Activated T-helper 1 cell treated with anti-CD3 and anti-CD28 coated beads, Interleukin-2, amount 50 U/mL, for 16 hours (primary cell): ENCODE measurements at places on chromosomes 1 and 21.

DNA sequence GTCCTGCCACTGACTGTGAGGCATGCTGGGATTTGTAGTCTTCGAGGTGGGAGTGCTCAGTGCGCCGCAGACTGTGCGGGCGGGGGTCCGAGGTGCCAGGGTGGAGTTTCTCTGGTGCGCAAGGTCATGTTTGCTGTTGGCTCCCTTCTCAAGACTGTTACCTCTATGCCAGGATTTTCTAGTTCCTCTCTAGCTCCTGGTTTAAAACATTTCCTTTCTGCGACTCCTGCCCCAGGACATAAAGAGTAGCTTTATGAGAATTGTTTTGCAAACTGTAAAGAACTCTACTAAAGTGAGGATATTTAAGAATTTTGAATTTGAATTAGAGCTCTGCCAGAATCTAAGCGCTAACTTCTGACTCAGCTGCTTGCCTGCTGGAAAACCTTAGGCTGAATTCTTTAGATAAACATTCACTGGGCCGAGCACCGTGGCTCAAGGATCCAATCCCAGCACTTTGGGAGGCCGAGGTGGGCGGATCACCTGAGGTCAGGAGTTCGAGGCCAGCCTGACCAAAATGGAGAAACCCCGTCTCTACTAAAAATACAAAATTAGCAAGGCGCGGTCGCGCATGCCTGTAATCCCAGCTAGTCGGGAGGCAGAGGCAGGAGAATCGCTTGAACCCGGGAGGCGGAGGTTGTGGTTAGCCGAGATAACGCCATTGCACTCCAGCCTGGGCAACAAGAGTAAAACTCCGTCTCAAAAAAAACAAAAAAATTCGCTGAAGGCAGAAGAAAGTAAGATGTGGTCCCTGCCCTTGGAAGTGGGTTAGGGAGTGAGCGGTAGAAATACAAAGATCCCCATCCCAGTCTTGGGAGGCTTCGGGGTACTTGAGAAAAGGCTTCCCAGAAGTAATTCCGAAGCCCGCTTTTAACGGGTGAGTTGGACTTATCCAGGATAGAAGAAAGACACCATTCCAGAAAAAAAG lies 992 bp upstream of the USP48 start:
- DNase-seq = no peak

GRCh38 chr21:42721341-42721824 lies 68.0 kb downstream of the PDE9A start:
- no peak for DNase-seq

GRCh38 chr1:96388421-96389310 lies 332.9 kb upstream of the PTBP2 start:
- DNase-seq = no peak

DNA sequence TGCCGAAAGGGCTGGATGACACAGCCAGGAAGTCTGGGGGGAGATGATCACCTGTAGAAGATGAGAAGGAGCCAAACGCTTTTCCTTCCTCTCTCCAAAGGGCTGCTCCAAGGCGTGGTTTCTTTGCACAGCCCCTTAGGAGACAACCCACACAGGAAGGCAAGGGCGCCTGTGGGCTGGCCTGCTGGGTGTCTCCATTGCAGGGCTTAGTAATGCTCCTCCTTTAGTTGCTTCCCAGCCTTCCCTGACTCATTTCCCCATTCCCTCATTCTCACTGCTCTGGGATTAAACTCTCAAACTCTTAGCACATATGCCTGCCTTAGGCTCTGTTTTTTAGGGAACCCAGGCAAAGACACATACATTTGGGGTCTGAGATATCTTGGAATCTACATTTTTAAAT lies 1.7 kb upstream of the CLCA1 start:
- no peak for DNase-seq

DNA sequence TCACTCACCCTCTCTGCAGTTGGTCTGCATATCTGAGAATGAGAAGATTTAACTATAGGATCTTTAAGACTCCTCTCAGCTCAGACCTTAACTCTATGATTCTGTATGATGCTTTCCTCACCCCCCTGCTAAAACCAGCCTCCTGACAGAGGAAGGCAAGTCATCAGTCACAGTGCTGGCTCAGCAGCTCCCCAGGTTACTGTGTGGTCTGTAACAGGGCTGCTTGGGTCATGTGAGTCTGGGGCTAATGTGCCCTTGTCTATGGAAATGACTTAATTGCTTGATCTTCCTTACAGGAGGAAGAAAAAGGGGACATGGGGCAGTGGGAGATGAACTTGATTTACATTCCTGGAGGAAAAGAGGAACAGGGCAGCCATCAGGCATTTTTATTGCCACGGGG lies 625.6 kb downstream of the PTPRU start:
- DNase-seq = no peak

GRCh38 chr1:6485168-6486101 lies 6.0 kb downstream of the PLEKHG5 start:
- DNase-seq = no peak

- no peak for DNase-seq
These were observed 6.8 kb upstream of the DPH2 start for GRCh38 chr1:43963006-43963405.

- DNase-seq = no peak
These were observed 241.3 kb downstream of the KCNT2 start for GRCh38 chr1:196366817-196367495.

- no peak for DNase-seq
These were observed 17.3 kb downstream of the SFPQ start for GRCh38 chr1:35175602-35176001.

DNA sequence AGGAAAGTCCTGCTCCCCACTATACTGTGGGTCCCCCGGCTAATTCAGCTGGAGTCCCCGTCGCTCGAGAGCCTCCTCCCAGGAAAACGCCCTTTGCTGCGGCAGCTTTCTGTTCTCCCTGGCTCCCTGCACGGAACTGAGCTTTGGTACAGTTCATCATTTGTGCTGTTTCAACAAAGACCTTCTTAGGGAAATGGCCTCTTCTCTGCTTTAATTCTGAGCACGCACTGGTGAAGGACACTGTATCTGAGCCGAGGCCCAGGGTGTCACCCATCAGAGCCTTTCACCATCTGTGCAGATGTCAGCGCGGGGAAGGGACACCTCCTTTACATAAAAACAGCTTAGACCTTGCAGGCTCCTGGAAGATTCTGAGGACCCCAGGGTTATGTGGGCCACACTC lies 13.5 kb upstream of the PEX10 start:
- no peak for DNase-seq

GRCh38 chr1:21852282-21853130 lies 40.4 kb downstream of the LDLRAD2 start:
- no peak for DNase-seq
